Left ventricle myocardium superior (tissue), 1 donor: ENCODE measurements at places on chromosomes 7 and 10. TPM values are rescaled to one million over a fixed set of nuclear protein-coding genes. Genes with fewer than 3 reads are reported as not detected.

NKX6-2 gene
- not detected for total RNA-seq

FBXO24 gene
- 0.77 TPM for total RNA-seq

SMKR1 gene
- not detected for total RNA-seq

NME8 gene
- not detected for total RNA-seq

ACTR3C gene
- 4.0 TPM for total RNA-seq

FGF8 gene
- total RNA-seq: not detected

AOC1 gene
- total RNA-seq: 0.17 TPM

MYH16 gene
- not detected for total RNA-seq

KCND2 gene
- 0.07 TPM for total RNA-seq

AUTS2 gene
- total RNA-seq: 7.9 TPM

TMEM270 gene
- total RNA-seq: not detected

NEBL gene
- 781 TPM for total RNA-seq

CDHR3 gene
- 0.89 TPM for total RNA-seq

MALRD1 gene
- 0.99 TPM for total RNA-seq

GRCh38 chr10:45064998-45065397 is 64.3 kb downstream of the ZNF22 start:
- DNase-seq: no peak

GRCh38 chr7:78125884-78126283 is 327.3 kb downstream of the PHTF2 start:
- DNase-seq: no peak

DNA sequence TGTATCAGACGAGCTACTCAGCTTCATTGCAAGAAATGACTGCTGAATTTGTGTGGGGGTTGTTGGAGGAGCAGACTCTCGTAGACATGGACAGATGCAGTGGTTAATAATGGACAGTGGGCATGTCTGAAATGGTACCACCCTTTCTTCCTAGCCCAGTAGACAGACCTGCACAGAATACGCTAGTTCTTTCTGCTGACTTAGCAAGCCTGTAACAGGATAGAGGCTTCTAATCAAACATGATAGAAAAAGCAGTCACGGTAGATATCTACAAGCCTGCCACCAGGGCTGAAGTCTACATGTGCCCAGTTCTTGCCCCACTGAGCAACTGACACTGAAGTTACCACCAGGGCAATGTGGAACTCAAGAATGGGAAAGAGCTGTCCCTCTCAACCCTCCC is 188.0 kb downstream of the FANK1 start:
- DNase-seq: no peak

- no peak for DNase-seq
Measured at GRCh38 chr7:7972128-7972527, 3.5 kb downstream of the GLCCI1 start.

- no peak for DNase-seq
Measured at GRCh38 chr10:20274571-20274970, 458.3 kb downstream of the PLXDC2 start.

- no peak for DNase-seq
Measured at GRCh38 chr7:2575733-2576340, 17.1 kb downstream of the IQCE start.

DNA sequence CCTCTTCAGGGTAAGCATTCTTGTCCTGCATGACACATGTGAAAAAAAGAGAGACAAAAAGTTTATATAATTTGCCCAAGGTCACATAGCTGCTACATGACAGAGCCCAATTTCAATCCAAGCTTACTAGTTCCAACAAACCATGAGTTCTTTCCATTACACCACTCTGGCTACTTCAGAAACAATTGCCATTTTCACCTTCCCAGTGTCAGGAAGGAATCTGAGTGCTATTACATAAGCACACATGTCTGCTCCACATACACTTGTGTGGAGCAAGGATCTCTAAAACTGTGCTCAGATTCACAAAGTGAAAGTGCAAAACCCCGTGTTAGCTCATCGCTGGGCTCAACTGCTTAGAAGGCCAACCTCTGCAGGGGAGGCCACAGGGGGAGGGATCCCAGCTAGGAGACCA is 356.2 kb upstream of the NFE2L3 start:
- DNase-seq: no peak

- DNase-seq: no peak
Measured at GRCh38 chr10:4867520-4868356, 41.7 kb downstream of the AKR1E2 start.

- no peak for DNase-seq
Measured at GRCh38 chr10:114655671-114656070, 2.4 kb downstream of the ABLIM1 start.

- no peak for DNase-seq
Measured at GRCh38 chr7:133705596-133705995, 421.5 kb upstream of the LRGUK start.

- DNase-seq: no peak
Measured at GRCh38 chr10:116783011-116783655, 40.8 kb upstream of the HSPA12A start.

DNA sequence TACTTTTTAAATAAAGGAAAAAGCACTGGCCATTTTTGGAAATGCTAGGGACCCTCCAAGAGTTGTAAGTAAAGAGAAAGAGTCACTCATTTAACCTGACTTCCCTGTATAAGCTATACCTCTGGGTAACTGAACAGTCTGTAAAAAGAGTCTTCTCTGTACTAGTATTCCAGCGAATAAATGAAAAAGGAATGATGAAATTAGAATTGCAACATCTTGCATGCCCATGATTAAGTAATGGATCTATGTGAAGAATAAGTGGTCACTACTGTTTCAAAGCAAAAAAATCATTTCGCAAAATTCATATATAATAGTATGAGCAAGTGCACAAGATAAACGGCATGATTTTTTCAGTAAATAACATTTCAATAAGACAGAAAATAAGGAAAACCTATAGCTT is 116.8 kb downstream of the ZFAND4 start:
- no peak for DNase-seq

- DNase-seq: peak; percentile 58
Measured at GRCh38 chr10:122051609-122052385, 62.8 kb downstream of the TACC2 start.

DNA sequence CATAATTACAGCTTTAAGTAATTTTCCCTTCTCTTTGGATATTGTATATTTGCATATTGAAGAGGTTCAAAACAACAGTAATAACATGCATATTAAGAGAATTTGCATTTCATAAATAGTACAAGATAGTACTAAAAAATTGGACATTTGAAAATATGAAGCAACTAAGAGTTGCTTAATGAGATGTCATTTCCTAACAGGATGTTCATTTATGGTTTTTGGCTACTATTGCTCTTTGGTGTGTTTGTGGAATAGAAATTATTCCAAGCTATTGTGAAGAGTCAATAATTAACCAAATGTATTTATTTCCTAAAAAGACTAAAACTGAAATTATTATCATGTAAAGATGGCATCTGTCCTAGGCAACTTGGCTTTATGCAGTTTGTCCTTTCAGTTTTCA is 4.1 kb upstream of the SGCE start:
- DNase-seq: no peak

- DNase-seq: no peak
Measured at GRCh38 chr10:43872644-43873043, 224.0 kb upstream of the ZNF32 start.

- no peak for DNase-seq
Measured at GRCh38 chr7:155291045-155291530, 6.6 kb upstream of the INSIG1 start.

GRCh38 chr10:113540845-113541548 is 11.9 kb upstream of the HABP2 start:
- no peak for DNase-seq

DNA sequence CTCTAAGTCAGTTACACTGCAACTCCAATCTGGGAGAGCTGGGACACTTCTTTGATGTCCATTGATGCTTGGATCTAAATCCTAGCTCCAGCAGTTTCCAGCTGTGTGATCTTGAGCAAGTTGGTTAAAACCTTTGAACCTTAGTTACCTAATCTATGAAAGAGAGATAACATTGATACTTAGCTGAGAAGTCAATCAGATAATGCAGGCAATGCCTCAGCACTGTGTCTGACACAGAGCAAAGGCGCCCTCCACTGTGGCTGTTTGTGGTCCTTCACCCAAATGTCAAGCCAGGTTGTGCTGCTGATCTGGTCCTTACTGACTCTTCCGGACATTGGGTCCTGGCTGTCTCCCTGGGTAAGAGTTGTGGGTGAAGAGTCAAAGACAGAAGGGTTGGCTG is 20.2 kb downstream of the DNTT start:
- no peak for DNase-seq

- no peak for DNase-seq
Measured at GRCh38 chr10:96556003-96556402, 30.8 kb downstream of the TM9SF3 start.

GRCh38 chr10:48358162-48358561 is 51.7 kb downstream of the MAPK8 start:
- no peak for DNase-seq

GRCh38 chr7:45181286-45181960 is 23.8 kb downstream of the RAMP3 start:
- DNase-seq: no peak

GRCh38 chr10:76523791-76524351 is 1092.4 kb downstream of the LRMDA start:
- no peak for DNase-seq
